ENCODE measurements at places on chromosomes 2 and 18.

DNA sequence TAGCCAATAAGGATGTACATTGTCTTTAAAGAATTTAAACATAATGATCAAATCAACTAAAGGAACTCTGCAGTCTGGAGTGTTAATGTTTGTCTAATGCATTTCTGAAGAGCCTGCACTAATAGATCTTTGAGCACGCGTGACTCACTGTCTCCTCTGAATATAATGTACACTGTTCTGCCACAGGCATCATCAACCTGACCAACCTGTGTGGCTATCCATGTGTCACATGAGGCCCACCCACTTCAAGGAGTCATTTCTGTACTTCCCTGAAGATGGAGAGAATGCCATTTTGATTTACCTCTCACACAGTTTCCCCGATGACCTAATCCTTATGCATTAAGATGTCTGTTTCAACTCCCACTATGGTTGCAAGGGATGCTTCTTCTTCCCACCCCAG lies 434.0 kb upstream of the SPHKAP start:
- DNase-seq, result no peak

GRCh38 chr2:61443342-61444041 lies 27.4 kb downstream of the USP34 start:
- peak; percentile 83 for DNase-seq

- DNase-seq, result no peak
These were observed 129.7 kb upstream of the OSR1 start for GRCh38 chr2:19488009-19488691.

DNA sequence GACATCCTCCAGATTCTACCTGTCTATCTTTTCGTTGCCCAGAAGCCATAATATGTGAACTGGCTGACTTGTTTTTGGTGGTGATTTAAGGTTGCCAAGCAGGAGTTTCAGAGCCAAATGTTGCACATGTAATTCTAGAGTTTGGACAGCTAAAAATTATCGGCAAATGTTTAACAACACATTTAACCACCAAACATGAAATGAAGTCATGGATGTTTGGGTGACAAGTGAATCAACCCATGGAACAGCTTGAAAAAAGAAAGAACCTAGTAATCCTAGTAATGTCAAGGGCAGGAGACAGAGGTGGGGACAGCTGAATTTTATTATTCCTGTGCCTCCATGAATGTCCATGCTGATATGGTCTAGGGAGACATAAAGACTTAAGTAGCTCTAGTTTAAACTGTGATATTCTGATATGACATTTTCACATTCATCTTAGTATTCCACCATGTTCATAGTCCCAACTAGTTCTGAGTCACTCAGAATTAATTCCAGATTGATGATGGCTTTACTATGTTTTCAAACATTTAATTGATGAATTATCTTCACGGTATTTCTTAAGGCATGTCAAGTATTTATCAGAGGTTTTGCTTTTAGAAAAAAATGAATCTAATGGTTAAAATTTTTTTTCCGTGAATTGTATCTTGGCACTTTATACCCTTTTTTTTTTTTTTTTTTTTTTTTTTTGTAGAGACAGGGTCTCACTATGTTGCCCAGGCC lies 101.7 kb downstream of the SOCS6 start:
- no peak for DNase-seq

- DNase-seq, result no peak
These were observed 56.1 kb downstream of the DYNAP start for GRCh38 chr18:54647176-54647575.

DNA sequence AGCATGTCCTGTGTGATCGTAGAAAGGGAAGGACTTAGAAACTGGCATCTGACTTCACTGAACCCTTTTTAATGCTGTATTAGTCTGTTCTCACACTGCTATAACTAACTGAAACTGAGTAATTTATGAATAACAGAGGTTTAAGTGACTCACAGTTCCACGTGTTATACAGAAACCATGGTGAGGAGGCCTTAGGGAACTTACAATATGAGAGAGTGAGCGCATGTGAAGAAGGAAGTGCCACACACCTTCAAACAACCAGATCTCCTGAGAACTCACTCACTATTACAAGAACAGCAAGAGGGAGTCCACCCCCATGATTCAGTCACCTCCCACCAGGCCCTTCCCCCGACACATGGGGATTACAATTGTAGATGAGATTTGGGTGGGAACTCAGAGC lies 811.3 kb downstream of the CPS1 start:
- no peak for DNase-seq

DNA sequence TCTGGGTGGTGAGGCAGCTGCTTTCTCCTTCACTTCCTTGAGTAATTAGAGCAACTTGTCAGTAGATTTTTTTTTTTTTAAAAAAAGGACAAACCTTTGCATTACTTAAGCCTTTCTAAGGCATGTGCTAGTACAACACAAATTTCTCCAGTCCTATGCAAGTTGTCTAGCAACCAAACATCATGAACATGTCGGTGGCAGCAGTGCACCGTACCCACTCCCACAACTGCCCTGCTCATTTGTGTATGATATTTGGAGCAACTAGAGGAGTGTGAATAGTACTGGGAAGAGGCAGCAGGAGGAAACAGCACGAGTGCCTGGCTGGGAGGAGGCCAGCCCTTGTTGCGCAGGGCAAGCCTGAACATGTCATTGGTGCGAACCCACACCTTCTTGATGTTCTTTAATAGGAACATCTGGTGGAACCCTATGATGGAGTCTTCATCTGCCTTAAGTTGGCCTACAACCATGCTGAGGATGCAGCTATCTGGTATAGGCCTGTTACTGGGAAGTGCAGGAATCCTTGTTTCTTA lies 238.3 kb downstream of the TDRD15 start:
- no peak for DNase-seq

DNA sequence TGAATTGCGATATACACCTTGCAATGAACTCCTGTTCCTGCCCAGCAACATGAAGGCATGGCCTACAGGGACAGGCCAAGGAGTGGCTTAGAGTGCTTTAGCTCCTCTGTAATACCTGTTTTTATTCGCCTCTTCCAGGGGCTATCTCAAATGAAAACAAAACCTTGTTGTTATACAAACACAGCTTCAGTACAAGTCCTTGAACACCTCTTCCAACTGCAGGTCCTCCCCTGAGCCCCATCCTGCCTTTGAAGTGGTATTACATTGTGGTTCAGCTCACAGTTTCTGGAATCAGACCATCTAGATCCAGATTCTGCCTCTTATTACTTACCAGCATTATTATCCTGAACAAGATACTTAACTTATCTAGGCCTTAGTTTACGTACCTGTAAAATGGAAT lies 83.0 kb upstream of the HNRNPA3 start:
- DNase-seq, result no peak

GRCh38 chr18:57768537-57769326 lies 34.4 kb downstream of the ATP8B1 start:
- DNase-seq, result no peak

- DNase-seq, result no peak
These were observed 137.6 kb downstream of the FAM124B start for GRCh38 chr2:224264259-224264658.

DNA sequence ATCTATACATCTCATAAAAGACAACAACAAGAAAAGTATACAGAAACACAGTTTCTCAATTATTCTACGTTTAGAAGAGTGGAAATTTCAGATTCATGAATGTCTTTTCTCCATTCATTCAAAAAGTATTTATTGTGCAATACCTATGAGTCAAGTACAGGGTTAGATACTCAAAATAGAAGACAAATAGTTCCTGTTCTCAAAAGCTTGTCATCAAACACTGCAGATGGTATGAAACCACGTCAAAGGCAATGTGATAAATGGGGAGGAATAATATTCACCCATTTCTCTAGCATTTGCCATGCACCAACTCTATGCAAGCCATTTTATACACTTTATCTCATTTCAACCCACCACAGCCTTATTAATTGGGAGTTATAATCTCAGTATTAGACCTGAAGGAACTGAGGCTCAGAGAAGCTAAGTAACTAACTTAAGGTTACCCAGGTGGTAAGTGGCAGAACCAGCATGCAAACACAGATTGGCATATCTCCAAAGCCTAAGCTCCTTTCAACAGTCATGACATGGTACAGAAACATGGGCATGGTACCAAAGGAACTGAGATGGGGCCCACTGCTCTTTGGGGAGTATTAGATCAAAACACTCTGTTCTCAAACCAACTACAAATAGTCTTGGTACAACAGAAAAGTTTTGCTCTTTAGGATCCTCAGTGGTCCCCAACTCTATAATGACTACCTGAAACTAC lies 67.2 kb upstream of the NPAS2 start:
- peak; percentile 77 for DNase-seq

DNA sequence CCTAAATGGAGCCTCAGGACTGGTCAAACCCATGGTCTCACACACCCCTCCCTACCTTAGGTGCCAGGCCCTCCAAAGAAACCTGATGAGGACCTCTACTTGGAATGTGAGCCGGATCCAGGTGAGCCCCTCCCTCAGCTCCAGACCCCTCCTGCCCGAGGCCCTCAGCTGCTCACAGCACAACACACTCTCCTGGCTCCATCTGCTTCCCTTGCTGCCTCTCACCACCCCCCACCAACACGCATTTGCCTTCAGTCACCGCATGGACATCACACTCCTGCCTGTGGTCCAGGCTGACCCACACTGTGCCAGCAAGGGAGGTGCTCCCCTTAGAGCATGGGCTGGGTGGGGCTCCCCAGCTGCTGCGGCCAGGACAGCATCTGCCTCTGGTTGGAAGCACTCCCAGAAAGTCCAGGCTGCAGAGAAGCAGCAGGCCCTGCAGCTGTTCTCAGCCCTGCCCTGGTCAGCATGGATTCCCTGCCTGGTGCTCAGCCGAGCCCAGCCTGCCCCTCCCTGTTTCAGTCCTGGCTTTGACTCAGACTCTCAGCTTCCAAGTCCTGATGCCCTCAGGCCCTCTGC lies 15.1 kb downstream of the SH2D6 start:
- no peak for DNase-seq

DNA sequence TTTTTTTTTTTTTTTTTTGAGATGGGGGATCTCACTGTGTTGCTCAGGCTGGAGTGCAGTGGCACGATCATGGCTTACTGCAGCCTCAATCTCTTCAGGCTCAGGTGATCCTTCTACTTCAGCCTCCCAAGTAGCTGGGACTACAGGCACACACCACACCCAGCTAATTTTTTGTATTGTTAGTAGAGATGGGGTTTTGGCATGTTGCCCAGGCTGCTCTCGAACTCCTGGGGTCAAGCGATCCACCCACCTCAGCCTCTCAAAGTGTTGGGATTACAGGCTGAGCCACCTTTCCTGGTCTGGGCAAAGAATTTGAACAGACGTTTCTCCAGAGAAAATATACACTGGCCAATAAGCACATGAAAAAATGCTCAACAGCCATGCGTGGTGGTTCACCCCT lies 2.9 kb upstream of the SNRNP200 start:
- DNase-seq, result no peak

DNA sequence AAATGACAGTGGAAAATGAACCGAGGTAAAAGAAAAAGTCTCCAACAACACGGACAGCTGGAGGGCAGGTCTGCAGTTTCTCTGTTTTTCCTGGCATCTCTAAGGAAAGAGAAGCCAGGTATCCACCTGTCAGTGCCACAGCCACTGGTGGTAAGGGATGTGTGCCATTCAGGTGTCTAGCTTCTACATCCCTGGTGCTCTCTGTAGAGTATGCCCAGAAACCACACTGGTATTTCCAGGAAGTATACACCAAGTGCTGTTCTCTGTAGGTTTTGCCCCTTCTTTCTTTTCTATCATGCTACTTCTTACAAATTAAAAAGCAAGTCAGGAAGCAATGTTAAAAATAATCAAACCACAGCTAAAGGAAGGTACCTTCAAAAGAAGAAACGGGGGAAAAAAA lies 7.6 kb upstream of the AGFG1 start:
- no peak for DNase-seq

- no peak for DNase-seq
These were observed 282.9 kb downstream of the GPD2 start for GRCh38 chr2:156719036-156719435.

DNA sequence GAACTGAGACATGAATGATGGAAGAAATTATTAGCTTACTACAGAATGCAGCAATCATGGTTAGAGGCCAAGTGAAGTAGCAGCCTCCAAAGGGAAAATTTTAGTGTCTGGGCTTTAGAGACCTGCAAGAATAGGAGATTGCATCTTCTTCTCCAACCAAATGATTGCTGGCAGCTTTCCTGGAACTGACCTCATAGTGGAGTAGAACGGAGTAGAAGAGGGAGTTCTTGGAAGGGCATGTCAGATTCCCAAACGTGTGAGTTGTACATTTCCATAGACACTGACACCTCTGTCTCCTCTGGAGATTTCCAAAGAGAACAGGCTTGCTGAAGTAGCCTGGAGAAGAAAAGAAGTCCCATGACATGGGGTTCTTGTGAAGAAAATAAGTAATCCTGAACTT lies 169.8 kb upstream of the ERBB4 start:
- no peak for DNase-seq

DNA sequence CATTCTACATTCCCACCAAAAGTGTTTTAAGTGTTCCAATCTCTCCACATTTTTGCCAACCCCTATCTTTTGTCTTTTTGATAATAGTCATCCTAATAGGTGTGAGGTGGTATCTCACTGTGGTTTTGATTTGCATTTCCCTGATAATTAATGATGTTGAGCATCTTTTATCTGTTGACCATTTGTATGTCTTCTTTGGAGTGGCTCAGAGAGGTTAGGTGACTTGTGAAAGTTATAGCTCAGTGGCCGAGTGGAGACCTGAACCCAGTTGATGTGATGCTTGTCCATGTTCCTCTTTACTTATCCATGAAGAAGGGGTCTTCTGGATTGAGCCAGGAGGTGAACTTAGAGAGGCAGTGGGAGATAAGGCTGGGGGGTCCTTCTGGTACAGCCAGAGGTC lies 78.8 kb downstream of the DDX1 start:
- no peak for DNase-seq

DNA sequence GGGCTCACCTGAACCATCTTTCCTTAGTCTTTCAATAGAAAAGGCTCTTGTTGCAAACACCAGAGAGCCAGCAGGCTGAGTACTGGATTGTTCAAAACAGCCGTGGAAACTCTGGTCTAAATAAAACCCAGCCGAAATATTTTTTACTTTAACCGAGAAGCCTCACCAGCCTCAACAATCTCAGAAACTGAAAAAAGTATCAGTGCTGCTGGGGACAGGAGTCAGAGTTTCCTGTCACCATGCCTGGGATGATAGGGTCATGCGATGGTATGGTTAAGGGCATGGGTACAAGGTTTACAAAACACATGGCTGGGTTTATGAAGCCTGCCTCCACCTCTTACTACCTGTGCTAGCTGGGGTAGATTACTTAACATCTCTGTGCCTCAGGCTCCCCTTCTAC lies 55.3 kb upstream of the FZD7 start:
- no peak for DNase-seq

DNA sequence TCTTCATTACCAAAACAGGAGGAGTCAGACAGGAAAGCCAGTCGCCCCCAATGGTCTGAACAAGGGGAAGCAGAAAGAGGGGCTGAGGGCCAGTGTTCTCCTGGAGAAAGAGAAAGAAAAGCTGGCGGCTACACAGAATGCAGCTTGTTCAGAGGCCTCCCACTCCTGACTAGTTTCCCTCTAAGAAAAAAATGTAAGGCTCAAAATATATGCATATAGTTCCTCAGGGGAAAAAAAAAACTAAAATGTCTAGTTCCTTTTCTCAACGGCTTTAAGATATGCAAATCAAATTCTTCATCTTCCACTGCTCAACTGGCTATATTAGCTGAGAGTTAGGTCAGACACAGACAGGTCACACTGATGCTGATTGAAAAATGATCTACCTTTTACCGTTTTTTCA lies 18.6 kb downstream of the MBOAT2 start:
- no peak for DNase-seq
